ENCODE measurements at places on chromosomes 11 and 22. TPM values are rescaled to one million over a fixed set of nuclear protein-coding genes. Genes with fewer than 3 reads are reported as not detected.

DNA sequence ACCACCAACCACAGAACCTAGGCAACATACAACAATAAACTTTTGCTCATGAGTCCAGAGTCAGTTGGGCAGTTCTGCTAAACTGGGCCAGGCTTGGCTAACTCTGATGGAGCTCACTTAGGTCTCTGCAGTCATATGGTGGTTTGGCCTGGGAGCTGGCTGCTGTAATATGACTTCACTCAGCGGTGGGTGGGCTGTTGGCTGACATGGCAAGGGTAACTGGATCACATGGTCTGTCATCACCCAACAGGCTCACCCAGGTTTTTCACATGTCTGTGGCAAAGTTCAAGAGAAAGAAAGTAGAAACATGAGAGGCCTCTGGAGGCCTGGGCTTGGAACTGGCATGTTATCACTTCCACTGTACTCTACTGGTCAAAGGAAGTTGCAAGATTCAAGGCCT lies 43.2 kb upstream of the CLMP start:
- DNase-seq = no peak

DNA sequence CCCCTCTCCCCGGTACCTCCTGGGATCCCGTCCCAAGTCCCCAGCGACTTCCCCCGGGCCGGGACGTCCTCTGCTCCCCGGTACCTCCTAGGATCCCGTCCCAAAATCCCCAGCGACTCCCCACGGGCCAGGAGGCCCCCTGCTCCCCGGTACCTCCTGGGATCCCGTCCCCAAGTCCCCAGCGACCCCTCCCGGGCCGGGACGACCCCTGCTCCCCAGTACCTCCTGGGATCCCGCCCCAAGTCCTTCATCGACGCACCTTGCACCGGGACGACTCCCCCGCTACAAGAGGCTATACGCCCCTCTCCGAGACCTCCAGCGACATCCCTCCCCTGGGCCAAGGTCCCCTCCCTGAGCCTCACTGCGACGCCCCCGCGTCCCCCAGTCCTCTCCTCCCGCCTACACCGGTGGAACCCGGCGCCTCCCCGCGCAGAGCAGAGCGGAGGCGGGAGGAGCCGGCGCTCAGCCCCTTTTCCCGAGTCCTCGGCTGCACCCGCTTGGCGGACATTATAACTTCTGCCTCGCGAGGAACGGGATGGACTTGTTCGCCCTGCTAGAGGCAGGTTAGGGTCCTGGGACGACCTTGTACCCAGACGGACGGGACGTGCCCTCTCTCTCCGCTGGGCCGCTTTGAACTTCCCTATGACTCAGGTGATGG lies 912 bp downstream of the KREMEN1 start:
- no peak for DNase-seq

DNA sequence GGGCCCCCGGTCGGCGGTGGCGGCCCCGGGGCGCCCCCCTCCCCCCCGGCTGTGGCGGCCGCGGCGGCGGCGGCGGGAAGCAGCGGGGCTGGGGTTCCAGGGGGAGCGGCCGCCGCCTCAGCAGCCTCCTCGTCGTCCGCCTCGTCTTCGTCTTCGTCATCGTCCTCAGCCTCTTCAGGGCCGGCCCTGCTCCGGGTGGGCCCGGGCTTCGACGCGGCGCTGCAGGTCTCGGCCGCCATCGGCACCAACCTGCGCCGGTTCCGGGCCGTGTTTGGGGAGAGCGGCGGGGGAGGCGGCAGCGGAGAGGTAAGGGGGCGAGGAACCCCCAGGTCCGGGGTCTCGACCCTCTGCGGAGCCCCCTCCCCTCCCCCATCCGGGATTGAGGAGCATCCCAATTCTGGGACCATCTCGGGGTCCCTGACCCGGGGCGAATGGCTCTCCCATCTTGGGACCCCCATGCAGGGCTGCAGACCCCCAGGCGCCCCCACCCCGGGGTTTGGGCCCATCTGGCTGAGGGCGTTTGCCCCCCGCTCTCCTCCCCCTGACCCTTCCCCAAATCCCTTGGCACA lies 431 bp downstream of the KMT2A start:
- DNase-seq = no peak

GRCh38 chr11:11589437-11589836 lies 32.4 kb downstream of the GALNT18 start:
- DNase-seq = no peak

DNA sequence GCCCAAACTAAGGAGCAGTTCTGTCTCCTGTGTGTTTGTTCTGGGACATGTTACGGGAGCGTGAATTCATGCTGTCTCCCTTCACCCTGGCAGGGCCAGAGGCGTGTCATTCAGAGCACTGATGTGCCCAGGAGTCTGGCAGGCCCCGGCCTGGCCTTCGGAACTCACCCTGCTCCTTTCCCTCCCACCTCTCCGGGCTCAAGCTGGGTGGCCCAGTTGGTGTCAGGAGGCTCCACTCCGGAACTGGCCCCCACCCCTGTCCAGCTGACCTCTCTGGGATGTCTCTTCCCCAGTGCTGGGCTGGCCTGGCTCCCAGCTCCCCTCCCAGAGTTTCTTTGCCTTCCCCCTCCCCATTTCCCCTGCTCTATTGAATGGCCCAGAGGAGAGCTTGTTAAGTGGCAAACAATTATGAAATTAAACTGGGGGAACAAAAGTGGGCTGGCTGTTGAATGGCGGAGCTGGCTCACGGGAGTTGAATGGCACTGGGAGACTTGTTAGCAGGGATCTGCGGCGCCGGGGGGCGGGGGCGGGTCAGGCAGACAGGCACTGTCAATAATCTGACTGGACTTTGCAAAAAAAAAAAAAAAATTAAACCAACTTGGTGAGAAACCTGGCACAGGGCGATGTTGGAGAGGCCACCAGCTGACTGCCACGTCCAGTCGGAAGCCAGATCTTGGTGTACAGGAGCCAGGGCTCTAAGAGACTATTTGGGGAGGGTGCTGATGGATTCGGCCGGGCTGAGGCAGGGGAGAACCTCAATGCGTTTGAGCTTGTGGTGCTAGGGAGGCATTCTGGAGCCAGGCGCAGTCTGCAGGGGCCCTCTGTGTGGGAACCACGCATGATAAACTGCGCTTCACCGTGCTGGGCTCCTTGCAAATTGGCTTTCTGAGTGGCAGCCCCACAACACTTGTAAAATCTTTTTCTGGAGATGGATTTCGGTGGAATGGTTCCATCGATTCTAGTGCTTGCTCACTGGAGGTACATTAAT lies 1.3 kb downstream of the MPPED1 start:
- no peak for DNase-seq

DNA sequence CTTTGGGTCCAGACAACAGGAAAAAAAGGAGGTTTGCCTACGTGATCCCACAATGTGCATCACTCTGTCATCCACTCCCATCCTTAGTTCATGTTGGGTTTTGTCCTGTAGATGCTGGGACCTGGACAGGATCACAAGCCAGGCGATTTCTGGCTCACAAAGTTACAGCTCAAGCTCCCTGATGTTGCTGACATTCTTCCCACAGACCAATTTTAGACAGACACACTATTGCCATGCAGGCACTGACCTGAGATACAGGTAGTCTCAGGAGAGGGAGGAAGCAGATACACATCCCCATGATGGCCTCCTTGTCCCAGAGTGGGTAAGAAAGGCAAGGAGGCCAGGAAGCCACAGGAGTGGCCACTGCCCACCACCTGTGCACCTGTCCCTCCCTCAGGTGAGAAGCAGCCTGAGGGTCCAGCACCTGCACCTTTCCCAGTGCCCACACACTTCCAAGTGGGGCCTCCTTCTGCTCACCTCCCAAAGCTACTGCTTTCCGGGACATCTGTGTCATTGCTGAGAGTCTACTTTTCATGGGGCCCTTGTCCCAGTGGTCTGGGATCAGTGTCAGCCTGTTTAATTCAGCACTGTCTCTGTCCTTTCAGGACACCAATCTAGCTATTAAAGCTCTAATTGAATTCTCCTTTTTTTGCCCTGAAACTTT lies 52.0 kb upstream of the TOP3B start:
- no peak for DNase-seq

GRCh38 chr22:40182231-40182835 lies 4.6 kb downstream of the TNRC6B start:
- no peak for DNase-seq

GRCh38 chr22:23068096-23068831 lies 2.1 kb upstream of the GNAZ start:
- no peak for DNase-seq

DNA sequence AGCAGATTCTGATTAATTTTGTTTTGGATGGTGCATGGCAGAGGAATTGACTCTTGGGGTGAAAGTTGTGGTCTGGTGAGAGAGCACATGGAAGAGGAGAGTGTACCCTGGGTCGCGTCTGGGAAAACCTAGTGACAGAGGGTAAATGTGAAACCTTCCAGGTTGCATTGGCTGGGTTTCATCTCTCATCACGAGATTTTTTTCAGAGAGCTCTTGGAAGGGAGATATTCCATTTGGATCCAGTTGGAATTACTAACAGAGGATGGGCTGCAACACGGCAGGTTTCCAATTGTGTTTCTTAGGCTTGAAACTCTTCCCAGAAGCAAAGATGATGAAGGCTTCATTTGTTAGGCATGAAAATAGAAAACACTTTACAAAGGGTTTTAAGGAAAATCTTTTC lies 109.7 kb upstream of the MTMR2 start:
- DNase-seq = no peak

GRCh38 chr11:27496461-27496860 lies 10.1 kb downstream of the LIN7C start:
- DNase-seq = no peak

DNA sequence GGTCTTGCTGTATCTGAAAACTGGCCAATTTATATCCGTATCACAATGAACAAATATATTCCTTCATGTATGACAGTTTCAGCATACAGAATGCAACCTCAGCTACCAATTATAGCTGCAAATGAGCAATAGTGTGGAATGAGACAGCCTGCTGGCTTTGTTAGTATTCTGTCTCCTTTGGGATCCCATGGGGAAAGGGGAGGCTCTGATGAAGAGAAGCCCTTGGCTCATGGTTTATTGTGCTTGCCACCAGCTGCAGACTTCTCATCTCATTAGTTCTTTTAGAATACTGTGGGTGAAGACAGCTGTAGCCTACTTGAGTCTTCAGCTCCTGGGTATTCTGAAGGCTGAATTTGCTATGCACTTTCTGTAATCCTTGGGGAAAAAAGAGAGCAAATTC lies 42.4 kb downstream of the PITPNB start:
- DNase-seq = no peak

DNA sequence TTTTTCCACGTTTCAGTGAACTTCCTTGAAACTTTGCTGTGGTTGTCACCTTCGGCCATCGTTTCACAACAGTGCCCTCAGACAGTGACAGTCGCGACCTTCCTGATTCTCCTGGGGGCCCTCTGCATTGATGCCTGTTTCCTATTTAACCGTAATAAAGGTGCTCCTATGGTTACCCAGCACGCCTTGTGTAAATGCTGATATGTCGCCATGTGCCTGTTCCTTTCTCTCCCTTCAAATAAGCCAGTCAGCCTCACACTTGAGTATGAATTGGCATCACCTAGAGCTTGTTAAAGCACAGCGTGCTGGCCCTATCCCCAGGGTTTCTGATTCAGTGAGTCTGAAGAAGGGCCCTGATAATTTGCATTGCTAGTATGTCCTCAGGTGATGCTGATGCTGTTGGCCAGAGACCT lies 104.8 kb downstream of the MICAL2 start:
- DNase-seq = no peak

GRCh38 chr11:2460540-2461252 lies 15.9 kb downstream of the KCNQ1 start:
- no peak for DNase-seq

DNA sequence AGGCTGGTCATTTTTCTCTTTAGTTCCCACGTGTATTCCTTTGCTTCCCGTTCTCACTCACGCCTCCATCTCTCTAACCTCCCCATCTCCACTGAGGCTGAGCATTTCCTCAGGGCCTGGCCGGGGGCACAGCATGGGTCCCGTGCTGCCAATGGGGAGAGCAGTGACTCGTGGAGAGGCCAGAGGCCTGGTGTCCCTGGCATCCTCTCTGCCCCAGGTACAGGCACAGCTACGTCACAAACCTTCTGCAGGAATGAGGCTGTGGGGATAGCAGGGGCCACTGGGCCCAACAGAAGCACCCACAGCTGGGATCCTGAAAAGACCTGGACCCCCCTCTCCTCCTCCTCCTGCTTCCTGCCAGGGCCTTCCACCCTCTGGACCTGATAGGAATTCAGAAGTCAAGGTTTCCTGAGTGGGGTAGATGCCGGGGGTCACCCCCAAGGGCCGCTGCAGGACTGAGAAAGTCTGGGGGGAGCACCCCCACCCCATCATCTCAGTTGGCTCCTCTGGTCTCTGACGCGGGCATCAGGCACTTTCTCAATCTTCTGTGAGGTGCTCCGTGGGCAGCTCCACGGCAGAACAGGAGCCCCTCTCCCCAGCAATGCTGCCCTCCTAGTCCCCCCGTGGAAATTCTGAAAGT lies 11.8 kb downstream of the PNPLA5 start:
- no peak for DNase-seq

- no peak for DNase-seq
These were observed 12.1 kb downstream of the TAF1D start for GRCh38 chr11:93729129-93729616.

DNA sequence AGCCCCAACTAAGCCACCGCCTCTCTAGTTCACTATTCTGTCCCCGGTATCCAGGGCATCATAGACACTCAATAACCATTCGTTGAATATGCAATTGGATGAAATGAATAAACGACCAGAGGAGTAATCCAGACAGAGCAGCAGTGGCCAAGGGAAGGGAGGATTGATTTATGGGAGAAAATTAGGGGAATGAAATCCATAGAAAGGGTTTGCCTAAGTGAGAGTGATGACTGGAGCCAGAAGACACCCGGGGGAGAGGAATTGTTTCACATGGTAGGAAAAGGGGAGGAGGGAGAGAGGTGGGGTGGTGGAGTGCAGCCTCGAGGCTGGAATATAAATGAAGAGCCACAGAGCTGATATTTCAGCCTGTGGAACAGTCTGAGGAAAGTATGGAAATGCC lies 168.2 kb downstream of the COMMD9 start:
- no peak for DNase-seq

- no peak for DNase-seq
These were observed 13.0 kb upstream of the BID start for GRCh38 chr22:17787241-17787640.

DNA sequence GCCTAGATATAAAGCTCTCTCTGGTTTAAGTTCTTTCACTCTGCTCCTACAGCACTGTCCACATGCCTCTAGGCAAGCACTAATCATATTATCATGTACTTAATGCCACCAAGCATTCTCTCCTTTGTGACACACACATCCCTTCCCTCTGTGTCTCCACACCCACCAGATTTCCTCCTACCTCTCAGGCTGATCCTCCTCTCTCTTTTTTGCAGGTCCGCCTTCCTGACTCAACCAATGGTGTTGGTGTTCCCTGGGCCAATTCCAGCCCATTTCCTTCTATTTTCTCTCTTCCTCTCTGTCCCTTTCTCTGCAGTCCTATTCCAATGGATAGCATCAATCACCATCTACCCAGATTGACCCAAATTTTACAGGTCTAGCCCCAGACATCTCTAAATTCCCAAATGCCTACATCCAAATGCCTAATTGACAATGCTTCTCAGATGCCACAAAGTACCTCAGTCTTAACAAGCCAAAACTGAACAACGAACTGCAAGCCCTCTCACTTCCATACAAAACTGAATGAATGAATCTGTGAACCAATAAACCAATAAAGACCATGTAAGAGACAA lies 504 bp upstream of the ZNF215 start:
- no peak for DNase-seq

OR10S1 gene
- not detected for total RNA-seq

TBX10 gene
- not detected for total RNA-seq

P4HA3 gene
- total RNA-seq = 20.2 TPM

C11orf87 gene
- 0.12 TPM for total RNA-seq

OR51A4 gene
- total RNA-seq = not detected

CFAP300 gene
- 0.23 TPM for total RNA-seq

HBD gene
- total RNA-seq = not detected

C22orf23 gene
- 0.41 TPM for total RNA-seq

RIC8A gene
- total RNA-seq = 118 TPM

PIWIL4 gene
- 1.1 TPM for total RNA-seq

GSC2 gene
- not detected for total RNA-seq

PRDM11 gene
- total RNA-seq = 7.6 TPM

IRAG1 gene
- 1.4 TPM for total RNA-seq

Data from glomerular endothelial cell (primary cell).